ENCODE measurements at places on chromosomes 1 and 21.
A peak's percentile ranks its signal among the peaks of the same experiment; 100 is the strongest.

- no peak for DNase-seq
Measured at GRCh38 chr1:87905651-87906050, 577.0 kb downstream of the LMO4 start.

GRCh38 chr1:39902460-39902807 lies 717 bp upstream of the MYCL start:
- no peak for DNase-seq

- DNase-seq = no peak
Measured at GRCh38 chr1:44290250-44291094, 64.6 kb downstream of the ERI3 start.

DNA sequence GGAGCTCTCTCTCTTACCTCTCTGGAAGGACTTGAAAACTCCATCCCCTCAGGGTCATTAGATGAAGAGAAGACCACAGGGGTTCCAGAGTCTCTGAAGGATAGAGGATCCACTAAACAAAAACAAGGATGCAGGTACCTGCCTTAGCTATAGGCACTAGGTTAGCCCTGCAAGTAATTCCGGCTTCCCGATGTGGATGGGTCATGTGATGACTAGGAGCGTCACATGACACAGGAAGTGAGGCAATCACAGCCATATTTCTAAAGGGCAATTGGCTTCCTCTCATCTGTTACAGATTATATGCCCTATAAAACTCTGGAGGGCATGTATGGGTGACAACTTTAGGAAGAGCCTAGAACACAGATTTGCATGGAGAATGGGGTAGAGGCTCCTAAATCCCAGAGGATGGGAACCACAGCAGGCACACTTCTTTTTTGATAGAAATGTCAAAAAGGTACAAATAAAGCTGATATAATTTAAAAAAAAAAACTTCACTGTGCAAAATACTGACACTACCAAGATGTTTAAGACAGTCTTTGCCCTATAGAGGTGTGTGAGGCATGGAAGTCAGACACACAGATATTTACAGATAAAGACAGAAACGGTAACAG lies 14.1 kb downstream of the ENTREP3 start:
- DNase-seq = peak; percentile 86

GRCh38 chr1:8082945-8083344 lies 56.8 kb upstream of the ERRFI1 start:
- no peak for DNase-seq

- DNase-seq = no peak
Measured at GRCh38 chr1:52157582-52157981, 15.7 kb downstream of the ZFYVE9 start.

DNA sequence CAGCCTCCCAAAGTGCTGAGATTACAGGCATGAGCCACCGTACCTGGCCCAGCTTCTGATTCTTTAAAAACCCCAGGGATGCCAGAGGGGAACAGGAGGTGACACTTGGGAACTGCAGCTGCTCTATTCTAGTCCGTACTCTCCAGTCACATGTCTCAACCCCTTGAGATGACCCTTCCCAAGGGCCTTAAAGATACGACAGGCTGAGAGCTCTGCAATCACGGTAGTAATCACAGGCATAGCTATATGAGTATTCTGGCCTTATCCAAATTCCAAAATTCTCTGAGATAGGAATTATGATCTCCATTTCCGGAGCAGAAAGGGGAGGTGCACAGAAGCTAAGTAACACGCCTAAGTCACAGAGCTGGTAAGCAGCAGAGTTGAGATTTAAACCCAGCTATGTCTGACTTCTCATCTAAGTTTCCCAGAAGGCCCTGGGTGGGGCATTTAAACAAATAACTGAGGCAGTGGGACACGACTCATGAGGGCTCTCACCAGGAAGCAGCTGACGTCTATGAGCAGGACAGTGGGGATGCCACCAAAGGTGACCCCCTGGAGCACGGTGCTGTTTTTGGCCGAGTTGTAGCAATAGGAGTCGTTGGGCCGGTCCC lies 5.2 kb downstream of the TMEM63A start:
- DNase-seq = no peak

DNA sequence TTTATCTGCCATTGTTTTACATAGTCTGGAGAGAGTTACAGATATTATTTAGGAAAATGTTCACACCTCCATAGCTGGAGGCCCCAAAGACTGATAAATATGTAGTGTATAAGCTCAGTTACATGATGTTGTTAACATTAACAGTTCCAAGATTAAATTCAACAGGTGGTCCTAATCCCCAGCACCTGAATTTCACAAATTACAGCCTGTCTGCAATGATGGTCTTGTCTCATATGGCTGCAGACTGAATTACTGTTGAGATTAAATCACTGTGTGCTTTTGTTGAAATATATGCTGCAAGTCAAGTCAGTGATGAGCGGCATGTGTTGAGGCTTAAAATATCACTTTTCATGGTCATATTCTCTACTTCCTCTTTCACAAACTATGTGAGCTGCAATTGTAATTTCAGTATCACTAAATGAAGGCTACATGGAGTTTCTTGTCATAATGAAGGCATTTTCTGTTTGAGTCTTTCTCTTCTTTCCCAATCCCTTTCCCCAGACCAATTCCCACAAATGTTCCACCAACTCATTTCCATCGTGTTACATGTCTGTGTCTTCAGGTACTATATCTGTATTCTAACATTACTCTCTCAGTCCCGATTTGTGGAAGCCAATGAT lies 4.2 kb downstream of the ST6GALNAC5 start:
- no peak for DNase-seq

- no peak for DNase-seq
Measured at GRCh38 chr1:910881-911721, 12.6 kb upstream of the SAMD11 start.

DNA sequence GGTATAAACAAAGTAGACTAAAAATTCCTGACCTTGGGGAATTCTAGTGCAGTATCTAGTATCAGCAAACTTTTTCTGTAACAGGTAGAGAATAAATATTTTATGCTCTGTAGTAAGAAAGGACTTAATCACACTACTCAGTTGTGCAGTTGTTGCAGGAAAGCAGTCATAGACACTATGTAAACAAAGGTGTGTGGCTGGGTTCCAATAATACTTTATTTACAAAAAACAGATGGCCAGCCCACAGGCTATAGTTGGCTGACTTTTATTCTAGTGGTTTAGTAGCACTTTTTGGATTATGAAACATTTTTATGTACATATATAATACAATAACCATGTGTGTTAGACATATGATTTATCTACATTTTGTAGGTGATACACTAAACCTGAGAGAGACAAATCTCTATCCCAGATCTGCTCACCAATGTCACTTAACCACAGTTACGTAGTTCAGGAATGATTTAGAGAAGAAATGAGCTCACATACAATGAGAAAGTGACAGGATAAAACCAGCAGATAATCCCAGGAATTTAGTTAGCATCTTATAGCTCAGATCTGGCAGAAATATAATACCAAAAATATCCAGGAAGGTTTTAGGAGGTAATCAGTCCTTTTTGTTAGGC lies 56.1 kb downstream of the MIER1 start:
- no peak for DNase-seq

DNA sequence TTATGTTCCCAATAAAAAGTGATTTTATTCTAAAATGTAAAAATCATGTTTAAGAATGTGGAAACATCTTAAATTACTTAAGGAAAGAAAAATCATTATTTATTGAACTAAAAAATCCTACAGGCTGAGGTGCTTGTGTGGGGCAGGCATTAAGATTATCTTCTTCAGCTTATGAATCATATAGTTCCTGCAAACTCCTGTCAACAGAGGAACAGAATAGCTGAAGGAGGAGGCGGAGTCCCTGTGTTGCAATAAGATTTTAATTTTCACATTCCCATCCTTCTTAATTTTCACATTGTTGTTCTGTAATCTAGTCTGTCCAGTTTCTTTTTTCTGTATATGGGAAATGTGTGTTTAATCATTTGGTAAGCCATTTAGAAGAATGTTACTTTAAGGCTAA lies 20.6 kb upstream of the OLFML3 start:
- DNase-seq = no peak

DNA sequence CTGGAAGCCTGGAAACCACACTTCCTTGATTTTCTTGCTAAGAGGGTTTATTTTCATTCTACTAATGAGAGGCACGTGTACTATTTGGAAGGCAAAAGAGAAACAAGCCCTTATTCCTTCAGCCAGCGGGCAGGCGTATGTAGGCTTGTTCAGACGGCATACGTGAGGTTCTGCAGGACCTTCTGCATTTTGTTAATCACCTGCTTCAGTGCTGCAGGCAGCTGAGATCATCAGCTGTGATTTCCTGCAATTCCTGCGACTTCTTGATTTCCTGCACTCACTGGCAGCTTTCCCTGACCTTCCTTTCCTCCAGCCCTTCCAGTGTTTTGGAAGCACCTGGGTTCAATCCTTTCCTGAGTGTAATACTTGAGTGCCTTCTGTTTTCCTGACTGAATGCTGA lies 43.4 kb downstream of the TSNAX start:
- DNase-seq = no peak

GRCh38 chr1:201482755-201483154 lies 13.8 kb upstream of the PHLDA3 start:
- DNase-seq = no peak

- no peak for DNase-seq
Measured at GRCh38 chr1:110393691-110394492, 3.1 kb upstream of the SLC16A4 start.

DNA sequence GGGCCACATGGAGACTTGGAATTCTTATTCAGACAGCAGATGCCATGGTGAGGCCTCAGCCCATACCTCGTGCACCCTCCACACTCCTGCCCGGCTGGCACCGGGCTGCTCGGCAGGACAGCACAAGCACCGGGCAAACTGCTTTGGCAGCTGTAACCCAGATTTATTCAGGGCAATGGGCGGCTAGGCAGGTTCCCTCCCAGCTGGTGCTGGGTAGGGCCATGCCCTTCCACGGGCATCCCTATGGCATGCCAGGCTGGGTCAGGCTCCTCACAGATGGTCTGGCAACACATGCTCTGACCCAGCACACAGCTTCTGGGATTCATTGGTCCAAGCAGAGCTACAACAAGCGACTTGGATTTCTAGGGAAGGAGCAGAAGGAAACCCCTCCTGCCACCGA lies 53.4 kb downstream of the ATP1A1 start:
- DNase-seq = no peak

GRCh38 chr1:91606546-91607078 lies 106.0 kb downstream of the CDC7 start:
- no peak for DNase-seq

DNA sequence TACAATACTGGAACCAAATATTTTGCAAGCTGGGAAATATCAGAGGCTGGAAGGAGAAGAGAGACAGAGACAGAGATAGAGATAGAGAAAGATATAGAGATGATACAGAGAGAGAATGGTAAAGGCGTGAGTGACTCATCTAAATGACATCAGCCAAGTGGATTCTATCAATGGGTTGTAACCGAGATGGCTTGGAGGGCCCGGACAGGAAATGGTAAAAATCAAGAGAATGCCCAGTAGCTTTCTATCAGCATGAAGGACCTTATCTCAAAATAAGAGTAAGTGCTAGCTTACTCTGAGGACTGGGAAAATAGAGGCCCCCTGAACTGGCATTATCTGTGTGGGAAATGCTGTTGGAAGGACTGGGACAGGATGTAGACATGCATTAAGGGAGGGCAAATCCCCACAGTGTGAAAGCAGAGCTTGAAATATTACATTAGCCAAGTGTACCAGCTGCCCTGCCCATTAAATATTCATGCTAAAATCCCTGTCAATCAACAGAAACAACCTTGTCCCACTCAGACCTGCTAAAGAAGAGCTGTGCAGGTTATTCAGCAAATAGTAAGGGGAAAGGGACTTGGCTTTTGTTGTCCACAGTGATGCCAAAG lies 76.6 kb upstream of the ZNF644 start:
- DNase-seq = no peak

DNA sequence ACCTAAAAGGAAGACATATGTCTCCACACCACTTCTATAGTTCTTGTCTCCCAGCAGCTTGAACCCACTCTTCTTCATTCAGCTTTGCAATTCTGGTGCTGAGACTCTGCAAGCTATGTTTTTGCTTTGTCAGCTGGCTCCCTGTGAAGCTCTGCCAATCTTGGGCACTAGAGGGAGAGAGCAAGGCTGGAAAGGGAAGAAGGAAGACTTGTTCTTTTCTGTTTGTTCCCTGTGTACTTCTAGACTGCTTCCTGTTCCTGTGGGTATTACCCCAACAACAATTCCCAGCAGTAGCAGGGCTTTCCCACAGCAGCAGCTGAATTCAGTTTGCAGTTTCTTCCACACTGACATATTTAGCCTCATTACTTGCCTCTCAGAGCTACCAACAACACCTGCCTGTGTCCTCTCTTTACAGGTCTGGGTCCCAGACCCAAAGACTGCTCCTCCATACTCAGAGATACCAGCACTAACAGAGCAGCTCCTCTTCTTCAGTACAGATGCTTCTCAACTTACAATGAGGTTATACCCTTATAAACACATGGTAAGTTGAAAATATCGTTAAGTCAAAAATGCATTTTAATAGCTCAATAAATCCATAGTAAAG lies 275.2 kb upstream of the NEGR1 start:
- DNase-seq = peak; percentile 25

DNA sequence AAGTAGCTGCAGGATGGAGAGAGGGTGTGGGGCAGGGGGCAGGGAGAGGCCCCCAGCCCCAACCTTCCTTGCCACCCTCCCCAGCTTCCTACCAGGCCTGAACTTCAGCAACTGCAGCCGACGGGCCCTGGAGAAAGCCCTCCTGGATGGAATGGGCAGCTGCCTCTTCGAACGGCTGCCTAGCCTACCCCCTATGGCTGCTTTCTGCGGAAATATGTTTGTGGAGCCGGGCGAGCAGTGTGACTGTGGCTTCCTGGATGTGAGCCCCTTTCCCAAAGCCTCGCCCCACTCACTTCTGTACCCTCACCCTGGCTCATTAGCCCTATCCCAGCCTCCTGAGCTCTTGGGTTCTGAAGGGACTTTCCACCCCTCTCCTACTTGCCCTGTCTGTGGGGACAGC lies 6.0 kb downstream of the ADAM15 start:
- DNase-seq = no peak

DNA sequence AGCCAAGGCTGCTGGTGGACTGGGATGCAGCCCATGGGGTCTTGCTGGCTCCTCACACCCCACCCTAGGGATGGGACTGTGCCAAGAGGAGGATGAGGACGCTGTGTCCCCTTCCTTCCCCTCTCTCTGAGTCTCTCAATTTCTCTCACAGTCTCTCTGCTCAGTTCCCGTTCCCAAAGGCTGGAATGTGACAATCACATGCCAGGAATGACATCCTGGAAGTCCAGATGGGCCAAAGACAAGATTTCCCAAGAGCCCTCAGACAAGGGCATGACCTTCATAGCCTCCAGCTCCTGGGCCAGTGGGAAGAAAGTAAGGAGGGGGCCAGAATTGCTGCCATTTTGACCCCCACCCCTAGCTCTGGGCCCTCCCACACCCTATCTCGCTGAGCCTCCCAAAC lies 7.6 kb upstream of the CDCP2 start:
- DNase-seq = no peak

- DNase-seq = no peak
Measured at GRCh38 chr21:26123012-26123411, 47.6 kb downstream of the APP start.

GRCh38 chr1:97783751-97784150 lies 137.1 kb downstream of the DPYD start:
- DNase-seq = no peak

DNA sequence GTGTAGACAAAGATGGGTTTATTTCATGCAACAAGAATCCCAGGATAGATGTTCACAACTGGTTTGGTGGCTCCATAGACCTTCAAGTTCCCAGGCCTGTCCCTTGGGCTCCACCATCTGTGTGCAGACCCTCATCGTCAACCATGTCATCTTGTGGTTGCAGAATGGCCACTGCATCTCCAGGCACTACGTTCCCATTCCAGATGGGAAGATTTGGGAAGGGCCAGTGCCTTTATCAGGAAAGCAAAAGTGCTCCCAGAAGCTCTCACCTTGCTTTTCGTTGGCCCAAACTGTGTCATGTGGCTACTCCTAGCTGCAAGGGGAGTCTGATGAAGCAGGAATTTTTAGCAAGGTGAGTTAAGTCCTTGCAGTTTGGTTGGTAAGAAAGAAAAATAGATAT lies 12.8 kb downstream of the TMCC2 start:
- DNase-seq = no peak

All from NB4 (cell line).